ENCODE measurements at places on chromosomes 12 and 14.

DNA sequence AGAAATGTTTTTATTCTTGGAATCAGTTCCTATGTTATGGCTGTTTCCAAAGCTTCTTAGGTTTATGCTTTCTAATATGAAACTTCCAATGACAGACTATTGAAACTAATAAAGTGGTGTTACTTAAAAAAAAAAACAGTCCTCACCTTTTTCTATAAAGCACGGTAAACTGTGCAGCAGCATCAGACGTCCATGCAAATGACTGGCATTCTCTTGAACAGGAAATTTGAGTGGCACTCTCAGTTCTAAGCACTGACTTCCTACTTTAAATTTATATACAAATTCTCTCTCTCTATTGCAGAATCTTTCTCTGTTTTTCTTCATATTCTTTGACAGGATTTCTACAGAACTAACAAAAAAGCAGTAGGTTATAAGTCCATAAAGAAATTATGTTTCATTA is 2.8 kb upstream of the RAD51AP1 start:
- DNase-seq: no peak

- DNase-seq: peak; percentile 42
These were observed 55.8 kb upstream of the VRK1 start for GRCh38 chr14:96741151-96741977.

- no peak for DNase-seq
These were observed 279.8 kb downstream of the AKAP6 start for GRCh38 chr14:32608857-32609256.

DNA sequence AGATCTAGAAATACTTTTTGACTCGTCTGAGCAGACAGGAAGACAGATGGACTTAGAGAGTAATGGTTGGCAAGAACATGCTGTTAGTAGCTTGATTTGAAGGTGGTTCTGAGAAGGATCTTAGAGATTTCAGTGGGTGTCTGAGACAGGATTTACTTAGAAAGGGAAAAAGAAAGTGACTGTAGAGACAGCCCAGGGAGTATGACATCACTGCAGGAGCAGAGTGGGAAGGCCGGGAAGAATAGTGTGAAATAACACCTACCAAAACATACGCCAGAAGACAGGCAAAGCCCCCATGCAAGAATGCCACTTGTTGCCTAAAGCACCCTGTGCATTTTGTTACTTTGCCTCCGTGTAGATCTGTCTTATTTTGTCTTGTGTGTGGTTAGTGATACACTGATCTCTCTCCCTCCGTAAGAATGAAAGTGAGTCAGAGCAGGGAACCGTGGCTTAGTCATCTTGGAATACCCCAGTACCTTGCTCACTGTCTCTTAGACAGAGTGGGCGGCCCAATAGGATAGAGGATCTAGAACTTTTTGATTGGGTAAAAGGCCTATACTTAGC is 161.3 kb upstream of the IFNG-AS1 start:
- peak; percentile 74 for DNase-seq

Data from uterus (tissue), 4 donors.